Subcutaneous adipose tissue (tissue), 4 donors: ENCODE measurements at places on chromosomes 12 and 14. TPM values are rescaled to one million over a fixed set of nuclear protein-coding genes. Genes with fewer than 3 reads are reported as not detected.

The CCDC38 gene
- not detected for total RNA-seq

The RPL41 gene
- 3,575 TPM for total RNA-seq

The ART4 gene
- total RNA-seq, result 0.88 TPM

The CLIP1 gene
- 103 TPM for total RNA-seq

The TMX1 gene
- 40.7 TPM for total RNA-seq

The CLEC1B gene
- total RNA-seq, result not detected

The DLK1 gene
- not detected for total RNA-seq

The CAPS2 gene
- total RNA-seq, result 13.1 TPM

The FAM177A1 gene
- total RNA-seq, result 23.3 TPM

The C12orf76 gene
- total RNA-seq, result 7.7 TPM

The L2HGDH gene
- total RNA-seq, result 5.7 TPM

The LBHD2 gene
- not detected for total RNA-seq

The MFAP5 gene
- total RNA-seq, result 554 TPM

The IAPP gene
- total RNA-seq, result not detected

The SPIC gene
- total RNA-seq, result not detected

The SYCP3 gene
- total RNA-seq, result not detected

The SMIM41 gene
- total RNA-seq, result not detected

The KRT77 gene
- not detected for total RNA-seq

The KRT83 gene
- total RNA-seq, result not detected

The HOTAIR gene
- 0.34 TPM for total RNA-seq

The RTN1 gene
- 30.5 TPM for total RNA-seq

The PTPRO gene
- 0.75 TPM for total RNA-seq

The ST8SIA1 gene
- 2.0 TPM for total RNA-seq

The ARHGDIB gene
- total RNA-seq, result 145 TPM

The SIX6 gene
- total RNA-seq, result not detected

The RASSF8 gene
- total RNA-seq, result 53.8 TPM
